ENCODE measurements at places on chromosomes 5 and 9. TPM values are rescaled to one million over a fixed set of nuclear protein-coding genes. Genes with fewer than 3 reads are reported as not detected.

The PKD2L2 gene
- total RNA-seq: not detected

The GMCL2 gene
- total RNA-seq: not detected

The GABBR2 gene
- total RNA-seq: 0.06 TPM

The PRLR gene
- total RNA-seq: 6.3 TPM

The APBA1 gene
- 5.1 TPM for total RNA-seq

Measured in kidney (tissue), 22 donors.